Smooth muscle cell of the umbilical artery (primary cell): ENCODE measurements at places on chromosomes 4 and X. TPM values are rescaled to one million over a fixed set of nuclear protein-coding genes. Genes with fewer than 3 reads are reported as not detected.

The CT55 gene
- not detected in 2 replicates for total RNA-seq

The AMMECR1 gene
- 8.6 and 13.8 TPM in 2 replicates for total RNA-seq

The ITIH6 gene
- total RNA-seq = not detected in 2 replicates

The SSX7 gene
- total RNA-seq = not detected in 2 replicates

The ARSH gene
- under 0.01 TPM in 1 of 2 replicates, not detected in the other for total RNA-seq
